Stimulated activated CD4-positive, alpha-beta T cell treated with anti-CD3 and anti-CD28 coated beads, Interleukin-2, amount 100 ng/mL, for 48 hours (primary cell): ENCODE measurements at places on chromosomes 2 and 18.

DNA sequence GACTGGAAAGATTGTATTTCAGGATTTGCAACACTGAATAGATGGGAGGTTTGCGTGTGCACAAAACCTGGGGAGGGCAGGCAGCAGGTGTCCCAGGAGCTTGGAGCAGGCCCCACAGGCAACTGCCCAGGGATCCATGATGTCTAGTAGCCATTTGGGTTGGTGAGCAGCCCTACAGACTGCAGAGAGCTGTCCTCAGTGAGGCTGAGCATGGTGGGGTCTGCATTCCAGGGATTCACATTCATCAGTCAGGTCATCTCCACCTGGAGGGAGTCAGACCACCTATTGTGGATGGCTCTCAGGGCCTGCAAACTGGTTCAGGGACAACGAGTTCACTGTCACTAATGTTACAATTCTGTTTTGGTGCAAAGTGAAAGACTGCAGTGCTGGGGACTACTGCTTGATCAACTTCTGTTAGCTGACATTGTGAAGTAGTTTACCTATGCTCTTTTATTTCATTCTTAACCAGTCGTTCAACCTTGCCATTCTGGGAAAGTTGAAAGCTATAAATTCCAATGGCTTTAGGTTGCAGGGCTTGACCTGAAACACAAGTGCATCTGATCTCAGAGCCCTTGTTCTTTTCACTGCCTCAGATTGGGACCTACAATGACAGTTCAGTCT, 222.6 kb downstream of the ZNF407 start:
- no peak for DNase-seq

DNA sequence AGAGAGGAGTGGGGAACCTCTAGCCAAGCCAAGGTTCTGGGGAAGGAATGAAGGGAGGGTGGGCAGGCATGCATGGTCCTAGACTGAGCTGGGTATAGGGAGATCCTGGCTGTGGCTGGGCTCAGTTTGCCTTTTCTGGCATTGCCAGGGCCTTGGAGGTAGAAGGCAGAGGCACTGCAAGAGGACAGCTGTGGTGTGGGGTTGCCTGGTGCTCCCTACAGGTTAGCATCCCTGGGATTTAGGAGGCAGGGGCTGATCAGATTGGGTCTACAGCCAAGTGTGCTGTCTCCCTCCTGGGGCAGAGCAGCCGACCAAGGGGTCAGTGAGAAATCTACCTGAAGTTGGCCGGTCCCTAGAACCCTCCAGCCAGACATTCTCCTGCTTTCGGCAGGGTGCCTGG, 15.9 kb downstream of the ABCG8 start:
- no peak for DNase-seq

- no peak for DNase-seq
These were observed 25.4 kb upstream of the DTNB start for GRCh38 chr2:25698752-25699151.

DNA sequence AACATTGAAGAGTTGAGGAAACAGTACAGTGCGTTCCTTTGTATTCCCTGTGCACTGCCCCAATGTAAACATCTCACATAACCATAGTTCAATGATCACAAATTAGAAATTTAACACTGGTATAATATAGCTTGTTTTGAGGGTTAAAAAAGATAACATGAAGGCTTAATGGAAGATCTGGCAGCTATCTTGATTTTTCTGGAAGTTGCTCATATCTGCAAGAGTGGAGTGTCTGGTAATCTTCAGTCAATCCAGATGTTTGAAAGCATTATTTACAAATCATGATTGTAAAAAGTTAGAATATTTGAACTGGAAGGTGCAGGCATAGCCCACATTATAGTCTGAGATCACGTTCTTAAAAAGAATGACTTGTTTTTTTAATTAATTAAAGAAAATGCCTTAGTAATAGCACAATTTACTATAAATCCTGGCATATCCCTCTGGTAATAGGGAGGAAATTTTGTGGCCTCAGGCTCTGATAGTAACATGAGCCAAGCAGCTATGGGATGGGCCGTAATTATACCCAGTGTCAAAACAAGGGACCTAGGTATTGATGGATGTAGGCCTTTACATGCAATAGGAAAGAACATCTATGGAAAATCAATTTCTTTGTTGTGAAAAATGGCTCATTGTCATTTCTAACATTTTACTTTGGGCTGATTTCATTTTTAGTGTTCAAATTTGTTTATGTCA, 418.0 kb downstream of the THSD7B start:
- DNase-seq: no peak

GRCh38 chr18:11577271-11578112, 31.9 kb upstream of the SLC35G4 start:
- DNase-seq: no peak

GRCh38 chr2:97871096-97871780, 124.5 kb downstream of the TMEM131 start:
- DNase-seq: no peak

- no peak for DNase-seq
These were observed 82.5 kb upstream of the ARL4C start for GRCh38 chr2:234579231-234579962.
